ENCODE measurements at places on chromosomes 11 and 22.

GRCh38 chr11:121581607-121582006 is 128.8 kb upstream of the SORL1-AS1 start:
- no peak for DNase-seq

GRCh38 chr11:21896216-21896615 is 296.7 kb upstream of the ANO5 start:
- no peak for DNase-seq

- no peak for DNase-seq
These were observed 33.8 kb downstream of the ZNF280B start for GRCh38 chr22:22474733-22475132.

- no peak for DNase-seq
These were observed 145.6 kb downstream of the WNT7B start for GRCh38 chr22:45831394-45831793.

DNA sequence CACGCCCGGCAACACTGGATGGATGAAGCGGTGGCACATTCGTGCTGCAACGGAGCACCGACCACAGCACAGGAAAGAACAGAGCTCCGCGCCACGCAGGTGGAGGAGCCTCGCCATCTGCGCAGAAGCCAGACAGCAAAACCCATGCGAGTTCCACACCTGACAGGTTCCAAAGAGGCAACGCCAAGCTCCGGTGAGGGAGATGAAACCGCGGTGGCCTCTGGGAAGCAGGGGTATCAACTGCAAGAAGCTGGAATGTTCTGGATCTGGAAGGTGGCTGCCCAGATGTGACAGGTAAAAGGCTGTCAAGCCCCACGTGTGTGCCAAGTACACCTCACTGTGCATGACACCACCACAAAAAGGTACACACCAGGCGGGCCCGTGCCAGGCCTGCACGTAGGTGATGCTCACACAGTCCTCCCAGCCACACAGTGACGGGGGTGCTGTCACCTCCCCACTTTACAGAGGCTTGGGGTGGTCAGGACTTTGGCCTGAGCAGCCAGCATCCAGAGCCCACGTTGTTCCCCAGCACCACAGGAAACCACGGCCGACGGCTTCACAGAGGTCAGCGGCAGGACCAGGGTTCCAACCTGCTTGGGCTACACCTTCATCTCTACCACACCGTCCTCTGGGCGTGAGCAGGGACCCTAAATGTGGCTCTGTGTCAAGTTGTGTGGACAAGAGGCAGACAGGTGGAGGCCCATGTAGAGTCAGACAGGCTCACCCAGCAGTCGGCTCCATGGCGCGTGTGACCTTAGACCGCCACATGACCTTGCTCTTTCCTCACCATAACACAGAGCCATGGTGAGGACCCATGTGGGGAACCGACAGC is 19.7 kb upstream of the EFCAB6 start:
- DNase-seq = no peak

GRCh38 chr22:43827003-43827735 is 15.1 kb upstream of the EFCAB6 start:
- DNase-seq = no peak

- no peak for DNase-seq
These were observed 537.1 kb upstream of the LRRC4C start for GRCh38 chr11:41996533-41996932.

DNA sequence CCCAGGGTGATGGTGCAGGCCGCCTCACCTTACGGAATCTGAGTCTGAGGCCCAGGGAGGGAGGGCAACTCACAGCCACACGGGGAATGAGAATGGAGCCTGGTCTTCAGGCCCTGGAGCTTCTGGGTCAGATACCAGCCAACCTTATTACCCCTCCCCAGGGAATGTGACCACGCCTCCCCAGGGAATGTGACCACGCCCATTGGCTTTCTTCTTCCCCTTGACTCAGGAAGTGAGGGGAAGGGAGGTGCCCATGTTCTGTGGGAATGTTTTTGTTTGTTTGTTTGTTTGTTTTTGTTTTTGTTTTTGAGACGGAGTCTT is 57.5 kb upstream of the RBFOX2 start:
- no peak for DNase-seq

DNA sequence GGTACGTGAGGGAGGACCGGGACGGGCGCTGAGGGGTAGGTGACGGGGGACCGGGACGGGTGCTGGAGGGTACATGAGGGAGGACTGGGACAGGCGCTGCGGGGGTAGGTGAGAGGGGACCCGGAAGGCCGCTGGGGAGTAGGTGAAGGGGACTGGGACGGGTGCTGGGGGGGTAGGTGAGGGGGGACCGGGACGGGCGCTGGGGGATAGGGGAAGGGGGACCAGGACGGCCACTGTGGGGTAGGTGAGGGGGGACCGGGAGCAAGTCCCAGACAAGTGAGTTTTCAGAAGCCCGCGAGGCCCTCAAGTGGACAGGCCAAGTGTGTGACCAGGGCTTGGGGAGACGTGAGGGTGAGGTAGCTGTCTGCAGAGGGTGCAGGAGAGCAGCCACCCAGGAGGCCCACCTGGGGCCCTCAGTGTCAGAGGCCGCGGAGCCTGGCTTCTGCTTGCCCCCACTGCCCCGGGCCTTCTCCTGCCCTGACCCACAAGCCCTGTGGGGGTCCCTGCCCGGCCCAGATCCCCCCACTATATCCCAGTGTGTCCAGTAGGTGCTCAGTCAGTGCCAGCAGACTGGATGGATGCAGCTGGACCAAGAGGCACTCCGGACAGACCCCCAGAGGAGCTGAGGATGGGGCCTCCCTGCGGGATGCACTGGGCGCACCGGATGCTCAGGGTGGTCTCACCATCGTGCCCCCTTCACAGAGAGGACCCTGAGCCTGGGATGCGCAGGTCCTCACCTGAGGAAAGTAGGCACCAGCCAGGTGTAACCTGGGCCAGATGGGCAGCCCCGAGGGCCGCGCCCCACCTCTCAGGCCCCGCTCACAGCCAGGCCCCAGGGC is 44.2 kb upstream of the TH start:
- DNase-seq = no peak

DNA sequence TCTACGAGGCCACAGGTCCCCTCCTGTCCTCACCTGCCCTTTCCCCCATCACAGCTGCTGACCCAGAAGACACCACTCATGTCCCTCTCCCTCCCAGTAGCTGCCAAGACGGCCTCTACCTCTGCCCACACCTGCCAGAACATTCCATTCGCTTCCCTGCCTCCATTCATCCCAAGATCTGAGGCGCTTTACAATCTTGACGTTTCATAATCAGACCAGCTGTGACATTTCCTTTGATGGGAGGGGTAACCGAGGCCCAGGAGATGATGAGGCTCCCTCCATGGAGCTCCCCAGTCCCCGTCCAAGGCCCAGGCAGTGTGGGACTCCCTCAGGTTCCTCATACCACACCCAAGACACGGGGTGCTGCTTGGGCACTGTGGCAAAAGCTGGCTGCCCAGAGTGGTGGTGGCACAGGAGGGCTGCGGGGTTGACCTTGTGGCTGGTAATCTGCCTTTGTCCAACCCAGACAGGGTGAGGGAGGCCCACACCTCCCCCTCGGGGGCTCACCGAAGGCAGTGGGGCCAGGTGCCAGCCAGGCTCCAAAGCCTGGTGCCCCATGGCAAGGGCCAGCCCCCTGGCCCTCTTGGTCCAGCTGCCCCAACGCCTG is 17.3 kb downstream of the PHLDA2 start:
- DNase-seq = no peak

Data from NCI-H2107 (cell line).